ENCODE measurements at places on chromosomes 3 and 15.

- no peak for DNase-seq
Measured at GRCh38 chr3:14540821-14541385, 761 bp upstream of the GRIP2 start.

DNA sequence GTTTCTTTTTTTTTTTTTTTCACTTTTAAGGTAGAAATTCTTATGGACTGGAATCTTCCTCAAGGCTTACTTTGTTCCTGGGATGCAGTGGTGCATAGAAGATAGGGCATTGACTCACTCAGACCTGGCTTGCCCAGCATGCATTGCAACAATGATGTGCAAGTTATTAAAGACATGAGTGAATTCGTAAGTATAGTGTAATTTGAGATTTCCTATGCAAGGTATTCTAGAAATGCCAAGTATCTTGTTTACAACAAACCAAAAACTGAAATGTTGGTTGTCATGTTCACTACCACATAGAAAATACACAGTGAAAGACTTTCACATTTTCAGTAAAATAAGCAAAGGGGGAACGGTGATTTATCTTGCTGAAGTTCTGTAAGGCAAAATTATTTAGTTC is 56.5 kb upstream of the FNDC3B start:
- no peak for DNase-seq

- no peak for DNase-seq
Measured at GRCh38 chr3:9831253-9831652, 12.6 kb downstream of the RPUSD3 start.

GRCh38 chr15:73758461-73758860 is 5.3 kb upstream of the INSYN1 start:
- no peak for DNase-seq

GRCh38 chr15:68312701-68313204 is 35.2 kb downstream of the FEM1B start:
- no peak for DNase-seq

GRCh38 chr3:59319442-59319841 is 269.6 kb upstream of the CFAP20DC start:
- no peak for DNase-seq

GRCh38 chr3:128487813-128488635 is 5.0 kb downstream of the GATA2 start:
- no peak for DNase-seq

DNA sequence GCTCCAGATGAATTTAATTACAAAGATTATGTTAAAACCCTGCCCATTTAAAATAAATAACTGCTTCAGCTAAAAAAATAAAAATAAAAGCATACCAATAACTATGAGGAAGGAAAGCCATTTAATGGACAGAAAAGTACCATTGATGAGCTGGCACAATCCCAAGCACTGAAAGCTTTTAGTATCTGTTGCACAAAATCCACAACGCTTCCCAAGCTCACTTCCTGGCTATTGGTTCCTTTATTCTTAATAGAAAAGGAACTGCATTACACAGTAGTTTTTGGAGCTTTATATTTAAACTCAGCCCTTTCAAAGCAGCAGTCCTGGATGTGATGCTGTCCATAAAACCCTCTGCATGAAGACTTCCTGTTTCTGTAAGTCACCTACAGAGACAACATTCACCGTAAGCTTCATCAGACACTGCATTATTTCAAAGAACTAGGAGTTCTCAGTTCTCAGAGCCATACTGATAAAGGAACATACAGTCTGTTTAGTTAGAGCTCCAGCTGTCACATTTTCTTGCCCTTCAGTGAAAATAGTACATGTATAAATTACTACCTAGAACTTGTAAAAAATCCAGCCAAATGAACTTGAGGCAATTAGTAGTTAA is 81.5 kb downstream of the CSNK1G1 start:
- no peak for DNase-seq

DNA sequence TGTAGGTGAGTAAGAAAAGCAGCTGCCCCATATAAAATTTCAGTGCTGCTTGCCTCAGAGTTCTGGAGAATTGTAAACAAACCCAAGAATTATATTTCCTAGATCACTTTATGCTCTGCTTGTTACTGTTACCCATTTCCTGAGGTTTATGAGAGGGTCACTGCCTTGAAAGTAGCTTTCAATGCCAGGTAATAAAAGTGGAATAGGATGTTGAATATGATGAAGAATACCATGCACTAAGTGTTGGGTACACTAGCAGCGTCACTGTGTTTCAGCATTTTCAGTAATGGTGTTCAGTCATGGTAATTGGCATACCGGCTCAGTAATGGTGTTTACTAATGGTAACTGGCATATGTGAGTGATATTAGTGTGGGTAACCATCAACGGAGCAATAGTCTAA is 449.8 kb upstream of the TPRG1 start:
- DNase-seq = no peak

GRCh38 chr3:138432576-138433240 is 1.7 kb upstream of the ESYT3 start:
- no peak for DNase-seq

GRCh38 chr15:101014921-101015841 is 96.0 kb downstream of the LRRK1 start:
- no peak for DNase-seq

DNA sequence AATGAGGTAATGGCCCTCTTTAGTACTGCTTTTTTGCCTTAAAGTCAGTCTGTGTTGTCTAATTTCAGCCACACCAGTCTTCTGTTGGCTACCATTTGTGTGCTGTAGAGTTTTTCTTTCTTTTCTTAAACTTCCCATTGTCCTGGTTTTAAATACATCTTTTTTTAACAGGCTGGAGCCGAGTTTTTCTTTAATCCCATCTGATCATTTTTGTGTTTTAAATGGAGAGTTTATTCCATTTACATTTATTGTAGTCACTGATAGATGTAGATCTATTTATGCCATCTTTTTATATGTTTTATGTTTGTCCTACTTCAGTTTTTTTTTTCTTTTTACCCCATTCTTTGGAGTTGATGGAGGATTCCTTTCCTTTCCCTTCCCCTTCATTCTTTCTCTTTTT is 49.5 kb downstream of the SNRK start:
- no peak for DNase-seq

DNA sequence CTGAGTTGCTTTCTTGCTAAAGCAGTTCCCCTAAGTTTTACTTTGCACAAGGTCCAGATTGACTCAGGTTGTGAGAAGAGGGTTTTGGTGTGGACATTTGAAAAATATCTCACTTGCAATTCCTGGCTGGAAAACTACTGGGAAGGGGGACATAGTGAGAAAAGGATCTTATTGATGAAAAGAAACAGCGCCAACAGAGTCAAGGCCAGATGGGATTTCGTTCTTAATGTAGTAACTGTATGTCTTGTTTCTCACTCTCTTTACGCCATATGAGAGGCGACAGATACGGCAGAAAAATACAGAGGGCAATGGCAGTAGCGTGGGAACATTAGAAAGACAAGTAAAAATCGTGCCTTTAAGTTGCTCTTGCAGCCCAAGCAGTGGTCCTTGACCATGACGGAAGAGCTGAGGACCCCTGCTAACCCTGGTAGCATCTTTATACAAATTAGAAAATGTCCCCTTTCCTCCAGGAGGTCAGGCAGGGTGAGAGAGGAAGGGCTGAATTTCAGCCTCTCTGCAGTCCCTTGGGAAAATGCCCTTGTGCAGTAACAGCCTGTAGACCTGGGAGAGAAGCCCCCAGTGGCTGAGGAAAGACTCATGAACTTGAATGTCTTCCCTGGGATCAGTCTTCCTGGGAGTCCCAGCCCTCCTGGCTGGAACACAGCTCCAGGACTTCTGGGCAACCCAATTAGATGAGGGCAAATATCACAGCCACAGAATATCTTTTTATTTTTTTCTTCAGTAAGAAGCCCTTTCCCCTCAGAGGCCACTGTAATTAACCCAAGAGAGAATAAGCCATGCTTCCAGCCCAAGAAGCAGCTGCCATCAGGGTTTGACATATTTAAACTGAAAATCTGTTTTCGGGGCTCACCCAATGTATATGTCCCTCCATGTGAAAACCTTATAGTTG is 113.4 kb downstream of the CD47 start:
- DNase-seq = no peak

- DNase-seq = no peak
Measured at GRCh38 chr3:41684797-41685735, 276.8 kb downstream of the ULK4 start.

DNA sequence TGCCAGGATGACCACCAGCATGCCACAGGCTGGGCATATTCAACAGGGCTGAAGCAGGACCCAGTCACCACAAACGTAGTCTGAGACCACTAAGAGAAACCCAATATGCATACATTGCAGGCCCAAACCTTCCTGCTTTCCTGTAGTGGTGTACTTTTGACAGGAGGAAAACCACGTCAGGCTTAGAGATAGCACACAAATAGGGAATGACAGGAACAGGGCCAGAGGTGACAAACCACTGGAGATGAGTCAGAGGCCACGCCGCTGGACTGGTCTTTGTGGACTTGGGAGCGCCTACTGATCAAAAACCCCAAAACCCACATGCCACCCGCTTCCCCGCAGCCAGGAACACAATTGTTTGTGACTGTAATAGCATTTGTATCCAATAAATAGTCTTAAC is 3.6 kb upstream of the EFCAB12 start:
- no peak for DNase-seq

DNA sequence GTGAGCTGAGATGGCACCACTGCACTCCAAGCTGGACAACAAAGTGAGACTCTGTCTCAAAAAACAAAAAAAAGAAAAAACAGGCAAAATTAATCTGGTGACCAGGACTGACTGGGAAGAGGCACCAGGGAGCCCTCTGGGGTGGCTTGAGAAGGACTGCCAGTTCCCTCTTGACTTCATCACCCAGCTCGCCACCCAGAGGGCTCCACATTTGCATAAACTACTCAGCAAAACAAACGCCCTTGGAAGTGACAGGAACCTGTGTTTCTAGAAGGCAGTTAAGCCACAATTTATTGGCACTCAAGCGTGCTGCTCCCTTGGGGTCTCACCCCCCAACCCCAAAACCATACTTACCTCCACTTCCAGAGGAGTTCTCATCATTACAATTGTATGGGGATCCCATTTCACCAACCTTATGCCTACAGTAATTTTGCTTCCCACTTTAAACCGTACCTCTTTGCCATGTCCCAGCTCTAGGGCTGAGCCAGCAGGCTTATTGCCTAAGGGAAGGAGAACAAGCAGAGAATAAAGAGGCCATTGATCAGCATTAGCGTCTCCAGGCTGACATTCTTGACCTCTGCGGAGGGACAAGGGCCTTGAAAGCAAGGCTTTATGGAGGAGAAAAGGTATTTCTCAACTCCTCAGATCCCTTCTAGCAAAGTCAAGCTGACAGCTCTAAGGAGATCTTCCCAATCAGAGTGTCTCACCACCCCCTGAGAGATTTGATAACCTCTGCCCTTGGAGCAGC is 357.4 kb downstream of the SHQ1 start:
- no peak for DNase-seq

- DNase-seq = no peak
Measured at GRCh38 chr15:48493084-48493762, 152.3 kb downstream of the FBN1 start.

DNA sequence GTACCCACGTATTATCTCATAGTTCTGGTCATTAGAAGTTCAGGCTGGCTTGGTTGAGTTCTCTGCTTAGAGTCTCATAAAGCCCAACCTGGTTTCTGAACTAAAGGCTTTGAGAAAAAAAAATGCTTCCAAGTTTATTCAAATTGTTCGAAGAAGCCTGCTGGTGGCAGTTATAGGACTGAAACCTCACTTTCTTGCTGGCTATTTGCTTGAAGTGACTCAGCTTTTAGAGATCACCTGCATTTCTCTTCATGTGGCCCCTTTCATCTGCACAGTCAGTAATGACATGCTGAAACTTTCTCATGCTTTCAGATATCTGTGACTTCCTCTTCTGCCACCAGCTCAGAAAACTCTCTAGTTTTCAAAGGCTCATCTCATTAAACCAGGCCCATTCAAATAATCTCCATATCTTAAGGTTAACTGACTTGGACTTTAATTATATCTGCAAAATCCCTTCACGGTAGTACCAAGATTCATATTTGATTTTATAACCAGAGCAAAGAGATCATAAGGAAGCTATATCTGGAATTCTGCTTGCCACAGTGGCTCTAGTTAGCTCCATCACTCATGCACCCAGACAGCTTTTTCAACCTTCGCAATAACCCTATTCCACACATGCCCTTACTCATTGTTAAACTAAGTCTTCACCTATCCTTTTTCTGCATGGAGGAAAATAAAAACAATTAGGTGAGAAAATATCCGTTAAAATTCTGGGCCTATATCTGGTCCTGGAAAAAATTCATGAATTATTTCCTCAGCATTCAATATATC is 433.8 kb upstream of the CBLB start:
- DNase-seq = no peak

- no peak for DNase-seq
Measured at GRCh38 chr3:129859272-129859671, 34.2 kb downstream of the TMCC1 start.

GRCh38 chr15:74540761-74541493 is at the start of gene ARID3B:
ARID3B (plus strand) TSS chr15:74541220; CDS start chr15:74543937, 2,717 bp downstream.
- DNase-seq = peak; percentile 95

DNA sequence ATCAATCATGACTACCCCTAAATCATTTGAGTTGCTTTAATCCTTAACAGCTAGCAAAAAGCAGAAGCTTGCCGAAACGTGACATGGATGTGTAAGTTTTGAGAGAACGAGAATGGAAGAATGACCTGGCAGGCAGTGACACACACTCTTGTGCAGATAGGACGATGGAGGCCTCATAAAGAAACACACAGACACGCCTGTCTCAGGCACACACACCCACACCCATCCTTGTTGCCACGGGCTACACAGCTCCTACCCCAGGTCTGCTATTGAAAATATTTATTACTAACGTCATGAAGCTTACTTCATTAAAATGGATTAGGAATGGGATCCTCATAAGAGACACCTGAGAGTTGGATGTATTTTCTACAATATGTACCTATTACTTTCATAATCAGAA is 8.5 kb downstream of the MYO5C start:
- DNase-seq = no peak

DNA sequence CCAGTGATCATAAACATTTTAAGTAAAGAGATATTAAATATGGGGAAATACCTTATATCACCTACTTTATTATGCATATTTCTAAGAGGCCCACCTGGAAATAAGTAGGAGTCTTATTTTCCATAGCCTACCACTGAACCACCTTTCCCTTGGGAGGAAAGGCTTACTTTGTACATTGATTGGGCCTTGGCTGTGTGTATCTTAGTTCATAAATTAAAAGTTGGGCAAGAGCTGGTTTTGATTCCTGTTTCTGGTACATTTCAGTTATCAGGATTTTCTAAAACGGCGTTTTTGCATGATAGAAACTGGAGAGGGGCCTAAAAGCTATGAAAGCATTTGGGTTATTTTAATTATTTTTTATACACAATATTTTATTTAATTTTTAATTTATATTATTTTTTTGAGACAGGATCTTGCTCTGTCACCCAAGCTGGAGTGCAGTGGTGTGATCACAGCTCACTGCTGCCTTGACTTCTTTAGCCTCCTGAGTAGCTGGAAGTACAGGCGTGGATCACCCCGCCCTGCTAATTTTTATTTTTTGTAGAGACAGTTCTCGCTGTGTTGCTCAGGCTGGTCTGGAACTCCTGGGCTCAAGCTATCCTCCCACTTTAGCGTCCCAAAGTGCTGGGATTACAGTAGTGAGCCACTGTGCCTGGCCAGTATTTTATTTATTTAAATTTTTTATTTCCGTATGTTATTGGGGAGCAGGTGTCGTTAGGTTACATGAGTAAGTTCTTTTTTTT is 2.6 kb downstream of the GMPS start:
- DNase-seq = no peak

Measured in iPS DF 19.7 (cell line).